ENCODE measurements at places on chromosomes 13 and 19.
A peak's percentile ranks its signal among the peaks of the same experiment; 100 is the strongest.

- peak; percentile 51 for DNase-seq
Observed at GRCh38 chr19:56637976-56638555, 4.9 kb upstream of the SMIM17 start.

DNA sequence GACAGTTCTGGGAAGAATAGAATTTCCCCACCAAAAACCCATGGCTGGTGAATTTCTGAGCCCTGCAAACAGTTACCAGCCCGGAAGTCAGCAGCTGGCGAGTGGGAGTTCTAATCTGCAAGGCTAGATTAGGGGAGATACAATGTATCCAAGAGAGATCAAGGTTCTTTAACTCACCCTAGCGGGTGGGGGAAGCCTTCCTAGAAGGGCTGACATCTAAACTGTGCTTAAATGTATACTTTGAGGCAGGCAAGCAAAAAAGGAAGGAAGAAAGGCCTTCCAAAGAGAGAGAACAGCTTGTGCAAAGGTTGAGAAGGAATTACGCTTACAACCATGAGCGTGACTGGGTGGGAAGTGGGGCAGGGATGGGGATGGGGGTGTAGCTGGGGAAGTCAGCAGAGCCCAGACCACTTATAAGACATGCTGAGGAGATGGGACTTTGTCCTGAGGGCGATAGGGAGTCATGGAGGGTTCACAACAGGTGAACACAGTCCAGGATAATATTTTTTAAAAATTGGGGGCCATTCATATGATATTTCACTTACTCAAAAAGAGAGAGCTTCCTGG is 20.8 kb upstream of the ZNRF4 start:
- DNase-seq: no peak

- DNase-seq: no peak
Observed at GRCh38 chr13:62512194-62513141, 1096.8 kb upstream of the PCDH20 start.

DNA sequence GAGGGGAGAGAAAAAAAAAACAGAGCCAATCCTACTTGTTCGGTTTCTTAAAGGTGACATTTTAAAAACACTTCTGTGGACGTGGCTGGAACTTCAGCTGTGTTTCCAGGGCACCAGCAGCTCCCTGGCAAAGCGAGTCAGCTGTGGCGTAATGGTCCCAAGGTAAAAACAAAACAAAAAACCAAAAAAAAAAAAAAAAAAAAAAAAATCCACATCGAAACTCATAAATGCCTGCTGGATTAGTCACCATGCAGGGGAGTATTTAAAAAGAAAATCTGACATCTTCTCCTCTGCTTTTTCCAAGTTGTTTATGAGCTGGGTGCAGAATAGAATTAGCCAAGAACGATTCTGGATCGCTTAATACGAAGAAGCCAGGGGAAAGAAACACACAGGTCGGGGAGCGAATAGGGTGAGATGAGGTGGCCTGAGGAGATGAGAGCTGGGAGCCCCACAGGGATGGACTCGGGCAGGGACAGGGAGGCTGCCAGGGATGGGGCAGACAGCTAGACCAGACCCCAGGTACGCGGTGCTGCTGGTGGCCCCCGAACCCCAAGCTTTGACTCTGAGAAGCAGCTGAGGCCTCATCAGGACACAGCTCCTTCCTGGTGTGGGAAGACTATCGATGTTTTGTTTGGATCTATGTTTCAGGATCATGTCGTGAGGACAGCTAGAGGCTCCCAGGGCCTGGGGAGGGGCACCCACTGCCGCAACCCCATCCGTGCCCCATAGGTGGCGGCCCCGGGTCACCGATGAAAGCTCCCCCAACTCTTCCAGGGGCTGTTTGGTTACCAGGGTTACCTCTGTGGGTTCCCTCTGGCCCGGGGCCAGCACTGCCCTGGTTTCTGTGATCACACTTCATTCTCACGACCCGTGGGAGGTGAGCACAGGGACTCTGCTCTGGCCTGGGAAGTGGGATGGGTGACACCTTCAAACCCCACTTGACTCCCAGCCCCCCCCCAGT is 3.1 kb upstream of the CTXN1 start:
- peak; percentile 71 for DNase-seq

GRCh38 chr19:58571575-58571947 is 1.6 kb downstream of the MZF1 start:
- no peak for DNase-seq

GRCh38 chr13:34749046-34749445 is 193.0 kb upstream of the NBEA start:
- no peak for DNase-seq
